Tibial artery (tissue), 4 donors: ENCODE measurements at places on chromosomes 1 and 21.
A peak's percentile ranks its signal among the peaks of the same experiment; 100 is the strongest.

- no peak for DNase-seq
Observed at GRCh38 chr1:150001415-150001814, 9.1 kb downstream of the OTUD7B start.

GRCh38 chr1:201214886-201215285, 24.3 kb downstream of the IGFN1 start:
- peak; percentile 35 for DNase-seq

DNA sequence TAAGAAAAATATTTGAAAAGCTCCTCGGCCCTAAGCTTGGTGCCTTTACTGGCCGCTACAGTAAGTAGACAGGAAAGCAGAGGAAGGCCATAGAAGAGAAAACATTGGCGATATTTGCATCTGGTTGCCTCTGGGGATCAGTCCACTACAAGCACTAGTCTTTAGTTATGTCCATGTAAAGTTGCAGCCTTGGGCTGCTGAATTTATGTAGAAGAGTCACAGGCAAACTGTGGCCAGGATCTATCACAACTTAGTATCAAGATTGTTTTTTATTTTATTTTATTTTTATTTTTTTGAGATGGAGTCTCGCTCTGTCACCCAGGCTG, 228.7 kb upstream of the CAMK1G start:
- DNase-seq: no peak

GRCh38 chr1:183032122-183032921, 9.1 kb downstream of the LAMC1 start:
- DNase-seq: no peak

DNA sequence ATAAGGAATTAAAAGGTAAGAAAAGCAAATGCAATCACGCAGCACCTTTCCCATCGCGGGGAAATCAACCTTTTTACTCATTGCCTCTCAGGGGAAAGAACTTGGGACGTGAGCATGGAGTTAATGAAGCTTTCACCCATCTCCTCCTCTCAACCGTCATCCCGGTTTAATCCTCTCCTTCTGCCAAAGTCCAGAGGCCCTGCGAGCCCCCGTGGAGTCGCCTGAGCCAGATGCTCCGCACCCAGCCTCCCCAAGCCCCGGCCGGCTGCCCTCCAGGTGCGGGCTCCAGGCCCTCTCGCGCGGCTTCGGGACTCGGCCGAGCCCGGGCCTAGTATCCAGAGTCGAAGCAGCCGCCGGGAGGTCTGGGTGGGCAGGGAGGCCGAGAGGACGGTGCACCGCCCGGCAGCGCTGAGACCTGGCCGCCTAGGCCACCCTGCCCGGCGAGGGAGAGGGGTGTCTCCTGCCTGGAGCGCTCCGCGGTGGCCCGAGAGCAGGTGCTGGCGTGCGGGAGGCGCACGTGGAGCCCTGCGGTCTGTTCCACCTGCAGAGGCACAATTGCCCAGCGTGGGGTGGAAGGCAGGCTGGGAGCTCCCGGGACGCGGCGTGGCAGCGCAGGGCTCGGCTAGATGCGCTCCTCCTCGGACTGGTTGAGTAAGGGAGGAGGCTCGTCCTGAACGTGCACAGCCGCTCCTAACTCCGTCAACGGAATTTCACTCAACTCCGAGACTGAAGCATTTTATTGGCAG, 218.5 kb downstream of the SDCCAG8 start:
- DNase-seq: no peak

DNA sequence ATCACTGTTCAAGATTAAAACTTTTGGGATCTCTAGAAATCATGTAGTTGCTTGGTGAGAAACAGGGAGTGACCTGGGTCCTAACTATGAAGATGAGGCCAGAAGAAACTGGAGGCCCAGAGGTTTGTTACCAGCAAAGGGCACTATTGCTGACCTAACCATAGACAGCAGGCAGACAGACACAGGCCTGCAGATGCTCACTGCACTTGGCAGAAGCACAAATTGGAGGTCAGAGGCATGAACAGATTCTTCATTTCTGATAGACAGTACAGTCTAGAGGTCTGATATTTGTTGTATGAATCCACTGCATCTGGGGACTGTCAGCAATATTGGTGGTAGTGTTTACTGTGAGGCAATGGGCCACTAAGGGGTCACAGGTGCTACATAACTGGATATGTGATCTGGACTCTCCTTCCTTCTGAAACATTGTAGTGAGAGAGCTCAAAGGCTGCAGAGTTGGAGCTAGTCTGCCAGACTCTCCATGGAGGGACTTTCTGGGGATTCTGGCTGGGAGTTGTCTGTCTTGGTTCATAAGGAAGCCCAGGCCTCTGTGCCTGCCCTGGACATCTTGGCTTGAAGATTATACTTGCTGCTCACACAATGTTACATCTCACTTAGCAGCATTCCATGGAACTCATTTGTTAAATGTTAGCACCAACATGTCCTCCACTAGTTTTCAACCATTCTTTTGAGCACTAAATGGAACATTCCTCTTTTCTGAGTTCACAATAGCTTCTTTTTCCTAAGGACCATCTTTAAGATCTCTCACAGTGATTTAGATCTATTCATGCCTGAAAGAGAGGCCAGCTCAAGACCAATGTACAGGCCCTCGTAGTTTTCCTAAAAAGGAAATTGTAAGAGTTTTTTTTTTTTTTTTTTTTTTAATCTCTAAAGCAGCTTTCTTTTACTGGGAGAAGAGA, 26.9 kb upstream of the CCN1 start:
- no peak for DNase-seq

DNA sequence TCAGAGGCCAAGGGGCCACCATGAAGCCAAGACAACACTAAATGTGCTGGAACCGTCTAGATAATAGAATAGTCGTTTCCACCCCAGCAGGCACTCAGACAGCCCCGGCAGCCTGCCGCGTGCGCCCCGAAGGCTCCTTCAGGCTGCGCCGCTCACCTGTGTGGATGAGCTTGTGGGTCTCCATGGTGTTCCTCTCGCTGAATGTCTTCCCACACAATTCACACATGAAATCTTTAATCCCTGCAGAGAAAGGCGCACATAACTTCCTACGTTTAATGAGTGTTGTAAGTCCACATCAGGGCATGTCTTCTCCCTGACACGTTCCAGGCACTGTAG, 43.7 kb upstream of the RIPK4 start:
- no peak for DNase-seq

- no peak for DNase-seq
Observed at GRCh38 chr1:57518496-57518895, 94.6 kb upstream of the DAB1 start.

- no peak for DNase-seq
Observed at GRCh38 chr1:54984131-54984842, 3.9 kb downstream of the TMEM61 start.

DNA sequence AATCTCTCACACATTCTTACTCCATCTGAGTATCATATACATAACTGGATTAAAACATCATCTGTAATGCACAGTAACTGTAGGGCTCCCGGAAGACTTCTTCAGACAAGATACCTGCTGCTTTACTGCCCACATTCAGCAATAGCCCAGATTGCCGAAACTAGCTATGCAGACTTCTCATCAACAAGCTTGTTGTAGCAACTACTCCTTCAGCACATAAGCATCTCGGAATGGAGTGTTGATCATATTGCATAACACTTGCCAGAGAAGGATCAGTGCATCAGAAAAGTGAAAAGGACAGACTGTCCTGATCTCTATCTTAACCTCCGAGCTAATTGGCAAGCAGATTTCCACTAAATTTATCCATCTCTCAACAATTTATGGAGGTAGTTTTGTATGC, 354.6 kb upstream of the C1orf87 start:
- DNase-seq: no peak

- DNase-seq: no peak
Observed at GRCh38 chr1:186212568-186213224, 162.4 kb downstream of the TPR start.
